ENCODE measurements at places on chromosomes 5 and 9.

DNA sequence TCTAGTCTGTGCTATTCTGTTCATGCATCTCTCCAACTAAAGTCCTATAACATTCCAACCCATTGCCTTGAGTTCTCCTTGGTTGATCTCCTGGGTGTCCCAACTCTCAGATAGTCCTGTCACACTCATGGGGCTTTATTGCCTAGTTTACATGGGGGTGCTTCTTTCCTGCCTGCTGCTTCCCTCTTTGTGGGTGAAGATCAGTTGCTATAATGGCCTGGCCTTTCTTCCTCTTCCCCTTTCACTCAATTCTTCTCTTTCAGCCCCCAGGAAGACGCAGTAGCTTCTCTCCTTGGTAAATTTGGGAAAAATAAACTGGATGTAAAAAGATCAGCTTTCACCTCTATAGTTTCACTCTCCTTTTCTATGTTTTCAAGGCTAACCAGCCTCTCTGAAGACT, 66.5 kb downstream of the PTCD2 start:
- DNase-seq: no peak

DNA sequence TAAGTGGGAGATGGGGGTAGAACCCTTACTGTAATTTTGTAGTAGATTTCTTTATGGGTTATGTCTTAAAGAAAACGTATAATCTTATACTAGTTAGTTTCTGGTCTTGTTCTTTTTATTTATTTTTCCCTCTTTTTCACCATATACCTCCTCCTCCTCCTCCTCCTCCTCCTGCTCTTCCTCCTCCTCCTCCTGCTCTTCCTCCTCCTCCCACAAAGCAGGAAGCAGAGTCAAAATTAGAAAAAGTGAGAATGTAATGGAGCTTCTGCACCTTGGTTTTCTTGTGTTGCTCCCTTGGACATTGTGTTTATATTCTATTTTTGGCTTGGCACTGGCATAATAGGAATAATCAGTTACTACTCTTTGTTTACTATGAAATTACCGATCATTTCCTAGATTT, 4.5 kb downstream of the MACIR start:
- DNase-seq: no peak

- DNase-seq: no peak
Measured at GRCh38 chr9:19551124-19551929, 142.5 kb downstream of the ACER2 start.

DNA sequence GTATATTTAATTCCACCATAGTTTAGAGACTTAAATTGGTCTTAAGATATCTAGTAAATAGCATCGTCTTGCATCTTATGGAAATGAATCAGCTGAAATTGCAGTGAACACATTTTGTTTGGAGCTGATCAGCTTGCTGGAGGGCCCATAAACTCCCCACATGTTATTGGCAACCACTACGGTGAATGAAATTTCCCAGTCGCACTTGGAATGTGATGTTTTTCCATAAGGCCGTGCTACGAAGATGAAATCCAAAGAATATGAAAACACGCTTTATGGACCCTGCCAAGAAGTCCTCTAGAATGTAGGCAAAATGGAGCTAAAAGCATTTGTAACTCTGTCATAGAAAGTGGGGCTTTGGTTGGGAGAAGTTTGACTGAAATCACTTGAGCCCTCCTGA, 572.1 kb downstream of the ACTL7B start:
- DNase-seq: no peak

GRCh38 chr5:79573983-79574890, 38.0 kb upstream of the TENT2 start:
- DNase-seq: no peak

DNA sequence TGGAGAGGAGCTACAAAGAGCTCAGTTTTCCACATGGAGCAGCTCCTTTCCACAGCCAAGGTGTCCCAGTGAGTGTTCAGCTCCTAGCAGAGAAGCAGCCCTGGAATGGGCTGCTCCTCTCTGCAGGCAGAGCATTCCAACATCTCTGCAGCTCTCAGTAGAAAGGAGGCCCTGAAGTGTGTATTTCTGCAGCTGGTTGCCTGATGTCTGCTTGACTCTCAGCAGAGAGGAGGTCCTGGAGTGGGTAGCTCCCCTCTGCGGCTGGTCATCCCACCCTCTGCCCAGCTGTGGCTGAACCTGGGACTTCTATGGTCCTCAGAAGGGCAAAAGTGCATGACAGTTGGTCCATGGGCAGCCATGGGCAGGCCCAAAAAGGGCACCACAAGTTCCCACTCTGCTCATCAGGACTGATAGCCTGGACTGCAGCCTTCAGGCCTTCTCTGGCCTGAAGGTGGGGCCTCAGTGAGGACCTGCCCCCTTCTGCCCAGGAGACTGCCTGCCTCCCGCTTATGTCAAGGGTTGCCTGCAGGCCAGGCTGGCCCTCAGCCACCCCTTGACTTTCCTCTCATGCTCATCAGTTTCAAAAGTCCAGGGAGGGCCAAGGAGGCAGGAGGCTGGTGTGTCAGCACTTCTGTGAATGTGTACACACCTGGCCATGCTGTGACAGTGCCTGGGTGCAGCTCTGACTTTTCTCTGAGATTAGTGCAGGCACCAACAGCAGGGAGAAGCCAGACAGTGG, 605.9 kb upstream of the FAM174A start:
- no peak for DNase-seq

All from SK-N-SH (cell line).